Astrocyte (in vitro differentiated cells and primary cell): ENCODE measurements at places on chromosomes 11 and 22.

DNA sequence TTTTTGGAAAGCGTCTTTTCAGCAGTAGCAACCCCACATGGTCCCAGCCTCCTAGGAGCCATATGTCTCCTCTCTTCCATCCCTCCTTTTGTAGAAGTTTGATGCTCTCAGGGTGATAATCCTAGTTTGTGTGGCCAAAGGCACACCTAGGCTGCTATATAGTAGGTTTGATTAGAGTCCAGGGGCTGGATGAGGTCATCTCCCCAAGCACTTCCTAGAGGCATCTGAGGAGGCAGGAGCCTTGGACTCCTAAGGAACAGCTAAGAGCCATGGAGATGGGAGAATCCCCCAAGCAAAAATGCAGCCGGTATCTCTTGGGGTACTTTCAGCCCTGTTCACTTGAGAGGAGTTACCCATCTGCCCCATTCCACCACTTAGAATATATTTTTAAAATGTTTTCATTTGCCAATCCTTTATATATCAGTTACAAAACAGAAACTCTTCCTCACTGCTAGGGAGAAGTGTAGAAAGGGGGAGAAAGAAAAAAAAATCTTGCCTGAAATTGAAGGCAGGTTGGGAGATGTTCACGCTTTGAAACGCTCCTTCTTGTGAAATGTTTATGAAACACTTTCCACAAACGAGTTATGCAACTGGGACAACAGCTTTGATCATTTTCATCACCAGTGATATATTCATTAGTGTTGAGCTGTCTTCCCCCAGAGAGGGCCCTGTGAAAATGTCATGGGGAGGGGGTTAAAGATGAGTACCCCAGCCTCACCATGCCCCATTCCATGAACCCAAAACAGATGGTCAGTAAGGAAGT lies 31.9 kb upstream of the TLCD5 start:
- DNase-seq = no peak

- DNase-seq = no peak
These were observed at the start of gene SEZ6L for GRCh38 chr22:26169315-26170111. SEZ6L (plus strand) TSS chr22:26169462; CDS start chr22:26169670, 208 bp downstream.

DNA sequence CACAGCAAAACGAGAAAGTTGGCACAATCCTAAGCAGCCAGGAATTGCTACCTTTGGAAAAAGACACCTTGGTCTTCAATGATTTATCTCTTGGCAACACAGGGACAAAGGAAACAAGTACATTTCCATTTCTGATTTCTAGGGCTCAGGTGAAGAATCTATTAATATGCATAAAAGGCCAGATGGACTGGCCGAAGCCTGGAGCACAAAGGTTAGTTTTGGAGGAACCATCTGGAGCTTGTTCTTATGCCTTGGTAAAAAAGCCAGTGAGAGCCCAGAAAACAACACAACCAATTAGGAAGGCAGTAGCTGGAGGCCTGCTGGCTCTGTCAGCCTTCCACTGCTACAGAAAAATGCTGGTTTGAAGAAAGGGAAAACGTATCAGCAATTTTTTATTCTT lies 713.5 kb upstream of the API5 start:
- no peak for DNase-seq

- peak; percentile 18 for DNase-seq
These were observed 2.8 kb upstream of the ANO9 start for GRCh38 chr11:444396-445144.

- DNase-seq = no peak
These were observed 15.1 kb downstream of the C11orf96 start for GRCh38 chr11:43957571-43957970.

GRCh38 chr11:33116535-33116934 lies 44.7 kb downstream of the CSTF3 start:
- DNase-seq = peak; percentile 37

- DNase-seq = no peak
These were observed 25.7 kb downstream of the CASP5 start for GRCh38 chr11:104997288-104997687.

DNA sequence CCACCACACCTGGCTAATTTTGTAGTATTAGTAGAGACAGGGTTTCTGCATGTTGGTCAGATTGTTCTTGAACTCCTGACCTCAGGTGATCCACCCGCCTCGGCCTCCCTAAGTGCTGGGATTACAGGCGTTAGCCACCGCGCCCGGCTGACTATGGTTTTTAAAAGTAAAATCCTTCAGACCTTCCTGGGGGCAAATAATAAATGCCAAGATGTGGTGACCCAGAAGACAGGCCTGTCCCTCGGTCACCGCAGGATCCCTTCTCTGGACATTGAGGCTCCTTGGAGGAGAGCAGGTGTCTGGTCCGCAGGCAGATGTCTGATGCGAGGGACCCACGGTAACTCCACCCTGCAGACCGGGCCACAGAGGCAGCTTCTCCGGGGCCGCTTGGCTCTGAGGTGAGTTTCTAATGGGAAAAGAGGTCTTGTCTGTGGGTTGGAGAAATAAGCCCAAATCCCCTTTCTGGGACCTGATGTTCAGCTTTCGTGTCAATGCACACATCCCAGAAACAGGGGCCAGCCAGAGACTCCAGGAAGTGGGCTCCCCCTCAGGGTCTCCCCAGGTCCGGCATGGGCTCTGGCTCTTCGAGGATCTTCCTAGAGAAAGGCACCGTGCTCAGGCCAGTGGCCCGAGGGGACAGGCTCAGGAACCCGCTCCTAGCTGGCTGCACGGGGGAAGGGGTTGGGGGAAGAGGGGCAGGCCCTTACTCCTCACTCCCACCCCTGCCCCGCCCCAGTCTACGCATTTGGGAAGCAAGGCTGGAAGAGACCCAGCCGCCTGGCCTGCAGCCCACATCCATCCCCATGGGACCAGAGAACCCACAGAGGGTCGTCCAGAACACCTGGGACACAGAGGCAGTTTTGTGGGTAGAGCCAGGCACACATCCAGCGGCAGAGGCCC lies 100.6 kb downstream of the WNT7B start:
- DNase-seq = no peak

- DNase-seq = no peak
These were observed 65.4 kb downstream of the MTMR3 start for GRCh38 chr22:29948385-29948769.

DNA sequence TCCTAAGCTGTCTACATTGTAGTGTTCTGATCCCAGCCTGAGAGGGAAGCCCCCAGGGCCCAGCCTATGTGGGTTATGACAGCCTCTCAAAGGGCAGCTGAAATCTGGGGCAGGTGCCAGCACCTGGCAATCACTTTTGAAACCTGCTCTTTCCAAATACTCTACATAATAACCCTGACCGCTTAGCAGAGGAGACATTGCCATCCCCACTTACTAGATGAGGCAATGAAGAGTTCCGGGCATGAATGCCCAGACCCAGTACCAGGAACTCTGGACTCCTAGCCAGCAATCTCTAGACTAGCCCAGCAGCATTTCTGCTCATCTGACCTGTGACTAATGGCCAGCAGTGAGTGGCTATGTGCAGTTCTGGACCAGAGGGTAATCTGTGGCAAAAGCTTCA lies 412.4 kb upstream of the CADM1 start:
- no peak for DNase-seq
